IPS-NIHi11 (cell line): ENCODE measurements at places on chromosomes 5 and 9.

GRCh38 chr9:112546149-112547012 is 59.8 kb downstream of the KIAA1958 start:
- DNase-seq, result no peak

DNA sequence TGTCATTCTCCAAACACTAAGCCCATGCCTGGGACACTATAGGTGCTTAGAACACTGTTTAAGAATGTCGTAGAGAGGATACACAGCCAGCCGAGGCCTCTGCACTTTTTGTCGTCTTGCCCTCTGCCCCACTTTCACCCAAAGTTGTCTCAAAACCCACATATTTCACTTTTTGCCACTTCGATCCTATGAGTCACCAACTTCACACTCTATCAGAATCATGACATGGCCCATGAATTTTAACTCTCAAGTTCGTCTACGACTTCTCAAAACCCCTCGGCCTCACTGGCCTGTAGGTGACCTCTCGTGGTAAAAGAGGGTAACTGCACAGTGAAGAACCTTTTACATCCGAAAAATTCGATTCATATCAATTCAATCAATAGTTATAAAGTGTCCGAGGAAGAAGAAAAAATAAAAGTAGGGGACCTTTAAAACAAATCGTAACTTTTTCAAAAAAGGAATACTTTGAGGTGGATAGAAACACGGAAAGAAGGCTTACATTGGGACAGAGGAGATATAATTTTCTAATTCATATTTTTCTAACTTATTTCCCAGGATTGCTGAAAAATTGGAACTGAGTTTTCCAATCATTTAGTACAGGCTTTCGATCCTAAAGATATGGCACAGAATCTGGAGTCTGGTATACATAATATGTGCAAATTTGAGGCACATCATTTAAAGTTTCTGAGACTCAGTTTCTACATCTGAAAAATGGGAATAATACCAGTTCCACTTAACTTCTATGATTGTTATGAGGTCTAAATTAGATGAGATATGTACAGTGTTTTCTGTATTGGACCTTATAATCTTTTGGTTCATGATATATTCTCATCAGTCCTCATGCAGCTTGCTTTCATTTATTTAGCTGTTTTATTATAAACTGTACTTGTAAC is 122.6 kb downstream of the APBA1 start:
- peak; percentile 66 for DNase-seq

- no peak for DNase-seq
Observed at GRCh38 chr5:52342361-52342760, 445.4 kb upstream of the ITGA1 start.

GRCh38 chr5:71974165-71974564 is 133.1 kb upstream of the MAP1B start:
- no peak for DNase-seq

DNA sequence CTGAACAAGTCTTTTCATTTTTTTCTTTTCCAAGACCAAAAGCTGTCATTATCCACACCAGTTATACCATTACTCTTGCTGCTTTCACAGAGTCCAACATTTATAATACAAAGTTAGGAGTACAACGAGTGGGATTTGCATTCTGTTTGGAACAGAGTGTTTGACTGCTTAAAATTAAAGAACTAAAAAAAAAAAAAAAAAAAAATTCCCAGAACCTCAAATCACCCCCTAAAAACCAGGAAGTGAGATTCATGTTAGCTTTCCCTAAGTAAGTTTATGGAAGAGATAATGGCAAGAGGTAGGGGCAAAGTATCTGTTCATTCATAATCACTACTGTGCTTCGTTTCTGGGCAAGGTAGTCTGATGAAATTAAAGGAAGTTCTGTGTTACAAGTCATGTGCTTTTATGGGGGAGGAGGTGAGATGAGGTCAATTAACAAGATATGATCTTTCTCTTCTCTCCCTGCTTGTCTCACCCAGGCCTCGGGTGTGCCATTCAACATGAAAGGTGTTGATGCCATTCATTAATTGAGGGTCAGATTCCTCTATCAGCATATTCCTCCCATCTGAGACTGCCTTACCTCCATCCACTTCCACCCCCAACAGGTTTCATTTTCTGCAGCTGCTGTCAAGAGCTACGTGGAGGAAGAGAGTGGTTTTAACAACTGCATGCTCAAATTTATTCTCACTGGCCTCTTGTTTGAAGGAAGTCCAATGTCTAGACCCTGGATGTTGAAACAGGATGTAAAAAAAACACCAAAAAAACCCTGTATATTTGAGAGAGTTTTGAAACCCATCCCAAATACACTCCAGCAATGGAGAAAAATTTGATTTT is 58.1 kb downstream of the MARCHF3 start:
- DNase-seq, result no peak

DNA sequence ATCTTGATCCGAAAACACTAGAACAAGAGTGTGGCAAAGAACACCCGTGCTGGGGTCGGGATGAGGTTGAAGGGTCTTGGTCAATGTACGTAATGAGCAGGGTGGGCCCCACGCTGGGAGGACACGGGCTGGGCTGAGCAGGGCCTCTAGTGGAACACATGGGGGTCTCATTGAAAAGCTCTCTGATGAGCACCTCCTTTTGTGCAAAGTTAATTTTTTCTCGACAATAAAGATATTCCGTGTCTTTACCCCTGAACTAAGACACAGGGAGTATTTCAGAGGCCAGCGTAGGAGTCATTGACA is 8.0 kb downstream of the UCK1 start:
- DNase-seq, result no peak

DNA sequence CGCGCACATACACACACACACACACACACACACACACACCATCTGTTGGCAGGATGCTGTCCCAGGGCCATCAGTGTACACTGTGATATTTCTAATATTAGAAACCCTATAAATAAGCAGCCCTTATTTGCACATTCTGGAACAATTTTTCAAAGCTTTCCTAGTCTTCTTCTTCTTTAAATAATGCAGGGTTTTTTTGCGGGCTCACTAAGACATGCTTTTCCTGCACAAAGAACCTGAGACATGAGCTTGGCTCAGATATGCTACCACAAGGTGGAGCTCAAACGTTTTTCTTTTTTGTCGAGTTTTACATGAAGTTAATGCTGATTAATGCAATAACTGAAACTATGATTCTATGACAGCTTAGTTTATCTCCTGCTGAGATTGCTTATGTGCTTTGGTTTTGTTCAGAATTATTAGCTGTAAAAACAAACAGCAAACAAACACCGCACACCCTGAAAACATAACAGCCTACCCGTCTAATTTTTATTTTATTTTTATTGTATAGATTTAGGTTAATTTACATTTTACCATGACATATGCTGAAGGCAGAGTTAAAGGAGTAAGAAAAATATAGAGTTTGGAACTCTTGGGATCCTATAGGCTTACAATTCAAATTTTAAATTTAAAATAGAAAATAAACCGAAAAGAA is 95.8 kb downstream of the ALDH1A1 start:
- peak; percentile 49 for DNase-seq

- DNase-seq, result peak; percentile 57
Observed at GRCh38 chr9:86353655-86354010, 577 bp downstream of the TUT7 start.

- no peak for DNase-seq
Observed at GRCh38 chr5:26492906-26493459, 545.4 kb downstream of the CDH9 start.

DNA sequence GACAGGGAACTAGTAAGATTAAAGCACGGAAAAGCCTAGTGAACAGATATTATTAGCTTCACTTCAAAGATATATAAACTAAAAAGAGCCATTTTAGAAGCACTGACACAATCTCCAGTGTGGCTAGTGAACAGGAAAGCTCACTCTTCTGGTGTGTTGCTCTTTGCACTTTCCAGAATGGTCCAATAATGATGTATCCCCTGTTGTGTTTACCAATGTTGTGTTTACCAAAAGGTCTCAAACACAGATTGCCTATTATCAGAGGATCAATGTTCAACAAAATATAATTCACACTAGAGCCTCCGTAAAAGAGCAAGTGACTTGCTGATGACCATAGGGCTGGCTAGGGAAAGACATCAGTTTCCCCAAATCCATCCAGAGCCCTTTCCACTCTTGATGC is 11.6 kb downstream of the KLHL3 start:
- no peak for DNase-seq

DNA sequence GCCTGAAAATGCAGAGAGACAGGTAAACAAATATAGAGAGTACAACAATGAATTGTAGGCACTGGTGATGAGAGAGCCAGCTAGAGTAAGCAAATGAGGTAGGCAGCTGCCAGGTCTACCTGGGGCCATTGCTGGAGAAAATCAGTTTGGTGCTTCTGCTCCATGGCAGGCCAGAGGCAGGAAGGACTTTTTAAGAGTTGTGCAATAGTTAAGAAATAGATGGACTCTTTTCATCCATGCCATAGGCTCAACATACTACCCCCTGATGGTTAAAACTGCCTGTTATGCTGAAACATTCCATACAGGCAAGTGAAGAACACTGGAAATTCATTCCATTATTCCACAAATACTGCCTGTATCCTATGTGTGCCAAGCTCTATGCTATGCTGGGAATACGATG is 86.5 kb upstream of the CCDC112 start:
- no peak for DNase-seq

DNA sequence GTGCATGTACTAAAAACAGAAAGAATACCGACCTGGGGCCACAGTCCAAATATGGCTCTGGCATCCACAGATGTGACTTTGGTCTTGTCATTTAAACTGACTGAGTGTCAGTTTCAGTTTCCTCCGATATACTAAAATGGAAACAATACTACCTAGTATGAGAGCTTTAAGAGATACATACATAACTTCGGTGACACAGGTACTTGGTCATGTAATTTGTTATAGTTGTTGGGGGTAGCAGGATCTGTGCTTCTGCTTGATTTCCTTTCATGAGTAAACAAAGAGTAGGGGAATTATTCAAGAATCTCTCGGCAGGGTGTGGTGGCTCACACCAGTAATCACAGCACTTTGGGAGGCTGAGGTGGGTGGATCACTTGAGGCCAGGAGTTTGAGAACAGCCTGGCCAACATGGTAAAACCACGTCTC is 32.1 kb downstream of the MTMR12 start:
- DNase-seq, result no peak

GRCh38 chr5:137733006-137733405 is 2.9 kb downstream of the KLHL3 start:
- DNase-seq, result no peak

DNA sequence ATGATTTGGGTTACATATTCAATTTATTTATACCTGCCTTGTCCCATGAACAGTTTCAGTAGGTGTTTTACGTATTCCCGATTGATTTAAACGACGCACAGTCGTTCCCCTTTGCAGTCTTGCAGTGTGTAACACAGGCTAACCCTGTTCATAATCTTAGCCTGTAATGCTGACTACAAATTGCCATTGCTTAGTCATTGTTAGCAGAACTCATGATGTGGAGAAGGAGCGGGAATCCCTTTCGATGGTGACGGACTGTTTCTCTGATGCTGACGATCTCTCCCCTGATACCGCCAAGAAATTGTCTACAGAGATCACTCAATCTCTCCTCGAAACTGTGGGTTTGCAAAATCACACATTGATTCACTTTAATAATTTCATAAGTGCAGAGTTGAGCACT is 93.2 kb downstream of the MRPL36 start:
- DNase-seq, result no peak

- DNase-seq, result no peak
Observed at GRCh38 chr9:130500340-130501180, 55.8 kb downstream of the ASS1 start.

- peak; percentile 40 for DNase-seq
Observed at GRCh38 chr9:137516144-137516917, 33.9 kb downstream of the PNPLA7 start.

DNA sequence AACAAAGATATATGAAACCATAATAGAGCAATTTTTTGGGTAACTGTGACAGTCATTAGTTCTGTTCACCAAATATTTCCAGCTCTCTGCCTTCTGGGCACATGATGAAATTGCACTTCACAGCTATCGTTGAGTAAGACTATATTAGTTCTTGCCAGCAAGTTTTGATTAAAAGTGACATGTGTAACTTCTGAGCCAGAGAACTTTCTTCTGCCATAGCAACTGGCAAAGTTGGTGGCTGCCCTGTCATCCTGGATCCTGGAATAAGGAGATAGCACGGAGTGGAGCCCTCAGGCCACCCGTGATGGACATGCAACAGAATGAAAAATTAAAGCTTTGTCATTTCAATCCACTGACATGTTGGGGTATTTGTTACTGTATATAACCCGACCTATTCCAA is 194.4 kb upstream of the VCAN start:
- DNase-seq, result no peak

DNA sequence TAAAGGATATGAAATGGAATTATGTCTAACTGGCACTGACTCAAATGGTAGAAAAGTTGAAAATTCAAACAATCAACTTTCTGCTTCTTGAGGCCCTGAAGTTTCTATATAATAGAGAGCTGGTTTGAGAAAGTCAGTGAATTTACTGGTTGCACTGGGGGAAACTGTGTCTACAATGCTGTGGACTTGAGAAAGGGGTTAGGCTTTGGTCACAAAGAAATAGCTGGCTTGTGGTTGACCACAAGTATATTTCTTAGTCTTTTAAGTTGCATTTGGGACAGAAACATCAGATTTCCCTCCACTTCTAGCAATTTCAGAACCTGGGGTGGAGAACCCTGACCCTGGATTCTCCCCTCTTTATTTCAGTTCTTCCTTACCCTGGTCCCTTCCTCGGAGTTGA is 192.6 kb upstream of the ACTBL2 start:
- DNase-seq, result no peak

GRCh38 chr5:142833517-142834449 is 63.6 kb downstream of the ARHGAP26 start:
- no peak for DNase-seq

DNA sequence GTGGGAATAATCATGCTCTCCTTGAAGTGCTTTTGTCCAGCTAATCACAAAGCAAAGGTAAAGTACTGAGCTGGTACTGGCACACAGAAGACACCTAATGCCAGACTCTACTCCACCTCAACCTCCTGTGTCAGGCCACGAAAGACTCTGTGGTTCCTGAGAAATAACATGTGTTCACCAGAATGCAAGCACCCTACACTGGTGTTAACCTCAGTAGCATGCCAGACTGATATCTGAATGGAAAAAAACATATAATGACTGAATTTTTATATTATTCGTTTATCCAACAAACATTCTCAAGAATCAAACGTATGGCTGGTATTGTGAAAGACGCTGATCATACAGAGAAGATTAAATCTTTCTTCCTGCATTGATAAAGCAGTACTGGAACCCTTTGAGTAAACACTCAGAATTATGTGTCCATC is 97.1 kb upstream of the IFNE start:
- no peak for DNase-seq
